ENCODE measurements at places on chromosomes 1 and 21.

GRCh38 chr1:18494304-18494703, 13.6 kb downstream of the KLHDC7A start:
- DNase-seq: no peak

- DNase-seq: no peak
These were observed 107.6 kb downstream of the CCDC185 start for GRCh38 chr1:223500560-223501425.

- peak; percentile 40 for DNase-seq
These were observed 278.8 kb downstream of the AMY1C start for GRCh38 chr1:104028416-104029035.

DNA sequence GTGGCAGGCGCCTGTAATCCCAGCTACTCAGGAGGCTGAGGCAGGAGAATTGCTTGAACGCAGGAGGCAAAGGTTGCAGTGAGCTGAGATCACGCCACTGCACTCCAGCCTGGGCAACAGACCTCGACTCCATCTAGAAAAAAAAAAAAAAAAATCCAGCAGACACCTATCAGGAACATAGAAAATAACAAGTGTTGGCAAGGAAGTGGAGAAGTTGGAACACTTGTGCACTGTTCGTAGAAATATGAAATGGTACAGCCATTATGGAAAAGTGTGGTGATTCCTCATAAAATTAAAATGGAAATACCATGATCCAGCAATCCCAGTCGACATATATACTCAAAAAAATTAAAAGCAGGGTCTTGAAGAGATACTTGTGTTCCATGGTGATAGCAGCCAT, 12.0 kb upstream of the C1orf162 start:
- DNase-seq: no peak

- no peak for DNase-seq
These were observed 162.0 kb upstream of the ZP4 start for GRCh38 chr1:238052496-238053266.

- DNase-seq: no peak
These were observed 17.2 kb downstream of the CNR2 start for GRCh38 chr1:23895993-23896392.

GRCh38 chr1:33443705-33444180, 12.8 kb upstream of the PHC2 start:
- DNase-seq: no peak

GRCh38 chr1:210691039-210691610, 362.4 kb downstream of the HHAT start:
- no peak for DNase-seq

GRCh38 chr1:201115390-201115937, 3.2 kb upstream of the CACNA1S start:
- DNase-seq: no peak

GRCh38 chr1:220917101-220917500, 37.9 kb downstream of the HLX start:
- no peak for DNase-seq

GRCh38 chr1:226973898-226974543, 33.9 kb downstream of the COQ8A start:
- DNase-seq: no peak

- no peak for DNase-seq
These were observed 46.1 kb upstream of the SLC30A1 start for GRCh38 chr1:211625040-211625439.

DNA sequence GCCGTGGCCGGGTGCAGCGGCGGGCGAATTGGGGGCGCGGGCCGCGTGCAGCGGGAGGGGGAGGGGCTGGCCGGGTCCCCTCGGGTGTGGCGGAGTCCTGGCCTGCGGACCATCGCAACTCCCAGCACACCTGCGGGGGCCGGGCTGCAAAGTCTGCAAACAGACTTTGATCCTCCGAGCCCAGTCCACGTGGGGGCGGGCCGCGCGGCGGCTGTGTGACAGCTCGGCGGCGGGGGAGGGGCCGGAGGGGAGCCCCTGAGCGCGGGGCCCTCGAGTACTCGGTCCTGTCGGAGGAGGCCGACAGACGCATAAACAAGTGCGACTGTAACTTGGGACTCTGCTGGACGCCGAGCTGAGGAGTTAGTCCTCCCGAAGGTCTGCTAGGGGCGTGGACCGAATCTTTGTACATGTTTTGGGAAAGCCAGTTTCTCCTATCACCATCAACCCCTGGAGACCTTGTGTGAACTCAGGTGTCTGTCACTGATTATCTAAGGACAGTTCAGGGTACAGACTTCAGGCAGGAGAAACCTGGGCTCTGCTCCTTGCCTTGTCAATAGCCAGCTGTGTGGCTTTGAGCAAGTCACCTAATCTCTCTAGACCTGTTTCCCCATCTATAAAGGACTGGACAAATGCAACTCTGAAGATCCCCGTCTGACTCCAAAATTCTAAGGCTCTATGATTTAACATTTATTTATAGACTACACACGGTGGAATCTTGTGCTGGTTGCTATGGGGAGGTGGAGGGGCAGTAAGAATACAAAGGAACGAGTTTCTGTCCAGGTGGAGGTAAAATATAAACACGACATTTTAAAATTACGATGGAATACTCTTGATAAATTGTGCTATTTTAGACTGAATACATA, 710 bp upstream of the SLC30A1 start:
- DNase-seq: peak; percentile 84

DNA sequence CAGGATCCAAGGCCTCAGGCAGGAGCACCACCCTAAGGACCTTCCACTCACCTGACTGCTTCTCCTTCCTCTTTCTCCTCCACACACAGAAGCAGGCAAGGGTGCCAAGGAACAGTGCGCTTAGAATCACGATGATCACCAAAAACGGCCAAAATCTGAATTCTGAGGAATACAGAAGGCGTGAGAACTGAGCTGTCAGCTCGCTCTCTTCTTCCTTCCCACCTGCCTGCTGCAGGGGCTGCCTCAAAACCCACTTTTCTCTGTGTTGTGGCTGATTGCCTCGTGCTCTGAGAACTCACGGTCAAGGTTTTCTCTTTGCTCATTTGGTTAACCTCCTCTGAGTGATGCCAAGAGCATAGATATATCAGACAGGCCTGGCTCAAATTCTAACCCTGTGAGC, 23.8 kb downstream of the CD244 start:
- no peak for DNase-seq

DNA sequence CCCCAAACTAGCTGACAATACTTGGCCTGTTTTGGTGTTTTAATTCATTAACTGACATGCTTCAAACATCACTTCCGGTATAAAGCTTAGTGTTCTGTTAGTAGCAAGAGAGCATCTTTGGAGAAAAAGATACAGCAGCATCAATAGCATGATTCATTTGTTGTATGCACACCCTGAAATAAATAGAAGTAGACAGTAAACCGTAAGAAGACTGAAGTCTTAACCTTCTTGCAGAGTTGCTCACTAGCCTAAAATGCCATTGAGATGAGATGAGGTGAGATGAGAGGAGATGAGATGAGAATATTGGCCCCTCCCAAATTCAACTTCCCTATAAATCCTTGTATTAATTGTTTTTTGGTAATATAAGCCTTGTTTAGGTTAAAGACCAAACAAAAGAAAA, 108.8 kb downstream of the TNFSF18 start:
- no peak for DNase-seq

DNA sequence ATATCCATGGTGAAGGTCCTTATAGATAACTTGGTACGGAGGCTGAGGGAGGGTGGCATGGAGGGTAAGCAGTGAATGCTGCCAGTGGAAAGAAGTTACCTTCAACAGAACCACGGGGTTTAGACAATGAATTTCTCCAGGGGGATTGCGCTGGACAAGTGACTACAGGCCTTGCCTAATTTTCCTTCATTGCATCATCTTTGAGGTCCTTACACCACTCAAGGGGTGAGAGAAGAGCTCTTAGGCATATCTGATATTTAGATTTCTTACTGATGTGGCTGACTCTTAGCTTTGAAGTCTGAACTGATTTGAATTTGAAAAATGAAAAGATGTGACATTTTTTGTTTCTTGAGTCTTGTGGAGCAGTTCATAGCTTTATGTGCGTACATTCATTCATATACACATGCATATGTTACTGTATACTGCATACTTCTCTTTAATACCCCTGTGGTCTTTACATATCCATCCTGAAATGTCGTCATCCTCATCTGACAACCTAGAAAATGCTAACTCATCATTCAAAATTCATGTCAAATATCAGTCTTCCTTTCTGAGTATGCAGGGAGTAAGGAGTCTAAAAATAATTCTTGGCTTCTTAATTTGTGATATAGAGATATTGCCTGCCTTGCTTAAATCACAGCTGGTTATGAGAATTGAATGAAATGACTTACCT, 63.6 kb downstream of the DNM3 start:
- DNase-seq: no peak

DNA sequence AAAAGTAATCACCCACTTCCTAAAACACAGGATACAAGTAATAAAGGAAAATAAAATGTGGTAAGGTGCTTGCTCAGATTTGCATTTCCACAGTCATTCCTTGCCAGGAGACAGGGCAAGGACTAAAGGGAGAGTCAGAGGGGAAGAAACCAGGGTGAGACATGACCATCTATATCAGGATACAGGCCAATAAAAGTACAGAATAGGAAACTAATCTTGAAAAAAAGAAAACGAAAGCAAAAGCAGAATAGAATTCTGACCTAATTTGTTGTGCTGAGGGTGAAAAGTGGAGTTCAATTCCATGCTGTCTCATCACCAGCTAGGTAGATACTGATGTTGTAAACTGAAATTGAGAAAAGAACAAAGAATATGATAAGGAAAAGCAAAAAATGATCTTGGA, 27.3 kb downstream of the JMJD4 start:
- no peak for DNase-seq

DNA sequence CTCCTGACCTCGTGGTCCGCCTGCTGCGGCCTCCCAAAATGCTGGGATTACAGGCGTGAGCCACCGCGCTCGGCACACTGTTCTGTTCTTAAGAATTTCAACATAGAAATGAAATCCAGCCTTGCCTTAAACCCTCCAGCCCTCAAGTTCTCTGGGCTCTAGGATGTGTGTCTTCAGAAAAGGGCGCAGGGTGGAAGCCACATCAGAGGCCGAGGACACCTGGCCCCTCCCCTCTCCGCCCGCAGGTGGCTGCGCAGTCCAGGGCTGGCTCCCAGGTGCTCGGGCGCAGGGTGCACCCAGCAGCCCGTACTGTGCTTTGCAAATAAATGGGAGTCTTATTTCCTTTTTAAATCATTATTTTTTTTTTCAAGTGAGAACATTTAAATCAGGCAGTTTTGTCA, 2.0 kb upstream of the C1orf174 start:
- DNase-seq: no peak

- DNase-seq: no peak
These were observed 134.6 kb upstream of the ADAMTS5 start for GRCh38 chr21:27101523-27101922.

- DNase-seq: no peak
These were observed 8.0 kb upstream of the SLC30A2 start for GRCh38 chr1:26053718-26054560.

- DNase-seq: no peak
These were observed 55.3 kb downstream of the SEC16B start for GRCh38 chr1:177914603-177915002.

GRCh38 chr1:94015489-94015817, 105.5 kb downstream of the ABCA4 start:
- DNase-seq: no peak

GRCh38 chr1:236578661-236579060, 25.7 kb downstream of the HEATR1 start:
- DNase-seq: no peak

GRCh38 chr1:162229549-162229948, 147.1 kb downstream of the SPATA46 start:
- no peak for DNase-seq

DNA sequence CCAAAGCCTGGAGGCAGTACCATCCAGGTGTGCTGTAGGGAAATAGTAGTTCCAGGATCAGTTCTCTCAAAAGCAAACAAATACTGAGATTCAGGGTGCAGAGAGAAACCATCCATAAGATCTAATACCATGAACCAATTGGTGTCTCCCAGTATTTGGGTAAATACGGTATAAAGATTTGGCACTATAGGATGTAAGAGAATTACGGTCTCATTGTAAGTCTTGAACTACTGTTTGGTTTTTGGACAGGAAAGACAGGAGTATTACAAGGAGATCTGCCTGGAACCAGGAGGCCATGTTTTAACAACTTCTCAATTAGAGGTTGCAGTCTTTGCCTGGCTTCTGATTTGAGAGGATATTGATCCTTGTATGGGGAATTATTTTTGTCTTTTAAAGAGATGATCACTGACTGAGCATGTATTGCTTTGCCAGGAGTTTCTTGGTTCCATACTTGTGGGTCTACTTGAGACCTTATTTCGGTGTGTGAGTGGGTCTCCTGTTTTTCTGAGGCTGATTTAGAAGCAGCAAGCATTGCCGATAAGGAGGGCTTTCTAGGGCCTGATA, 10.2 kb downstream of the AADACL4 start:
- DNase-seq: no peak

DNA sequence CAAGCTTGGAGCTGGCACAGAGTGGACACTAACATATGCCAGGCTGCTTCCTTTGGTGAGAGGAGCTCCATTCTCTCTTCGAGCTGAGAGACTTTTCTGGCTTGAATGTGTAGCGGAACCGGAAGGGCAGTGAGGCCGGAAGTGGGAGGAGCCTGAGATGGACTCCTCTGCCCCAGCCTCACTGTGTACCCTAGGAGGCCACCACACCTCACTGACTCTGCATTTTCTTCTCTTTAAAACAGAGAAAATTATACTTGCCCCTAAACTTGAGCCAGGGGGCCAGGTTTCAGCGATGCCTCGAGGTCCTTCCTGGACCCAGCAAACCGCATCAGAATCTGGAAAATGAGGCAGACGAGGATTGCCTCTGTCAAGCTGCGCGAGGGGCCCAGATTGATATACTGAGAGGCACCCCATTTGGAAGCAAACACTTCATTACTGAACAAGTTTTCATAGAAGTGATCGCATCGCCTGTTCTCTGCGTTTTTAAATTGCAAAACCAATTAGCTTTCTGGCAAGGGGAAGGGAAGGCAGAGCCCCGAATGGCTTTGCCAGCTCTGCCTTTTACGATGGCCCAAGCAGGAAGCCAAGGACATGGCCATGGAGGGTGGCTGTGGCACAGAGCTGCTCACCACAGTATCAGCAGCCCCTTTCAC, 708.1 kb downstream of the PTPRU start:
- DNase-seq: no peak

- DNase-seq: no peak
These were observed 477.6 kb upstream of the DEPDC1 start for GRCh38 chr1:68974447-68974846.

- no peak for DNase-seq
These were observed 74.7 kb upstream of the EFHD2 start for GRCh38 chr1:15334995-15335394.

DNA sequence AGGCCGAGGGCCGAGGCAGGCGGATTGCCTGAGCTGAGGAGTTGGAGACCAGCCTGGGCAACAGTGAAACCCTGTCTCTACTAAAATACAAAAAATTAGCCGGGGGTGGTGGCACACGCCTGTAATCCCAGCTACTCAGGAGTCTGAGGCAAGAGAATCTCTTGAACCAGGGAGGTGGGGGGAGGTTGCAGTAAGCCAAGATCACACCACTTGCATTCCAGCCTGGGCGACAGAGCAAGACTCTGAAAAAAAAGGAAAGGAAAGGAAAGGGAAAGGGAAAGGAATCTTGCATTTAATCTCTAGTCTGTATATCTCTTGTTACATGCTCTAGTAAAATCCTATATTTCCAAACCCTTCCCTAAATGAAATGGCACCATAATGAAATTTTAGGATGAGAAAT, 328.3 kb upstream of the ADGRL2 start:
- no peak for DNase-seq

- no peak for DNase-seq
These were observed 10.7 kb upstream of the ARHGEF16 start for GRCh38 chr1:3443807-3444206.
